Motor neuron (in vitro differentiated cells): ENCODE measurements at places on chromosomes 12 and 14. TPM values are rescaled to one million over a fixed set of nuclear protein-coding genes. Genes with fewer than 3 reads are reported as not detected.
A peak's percentile ranks its signal among the peaks of the same experiment; 100 is the strongest.

DNA sequence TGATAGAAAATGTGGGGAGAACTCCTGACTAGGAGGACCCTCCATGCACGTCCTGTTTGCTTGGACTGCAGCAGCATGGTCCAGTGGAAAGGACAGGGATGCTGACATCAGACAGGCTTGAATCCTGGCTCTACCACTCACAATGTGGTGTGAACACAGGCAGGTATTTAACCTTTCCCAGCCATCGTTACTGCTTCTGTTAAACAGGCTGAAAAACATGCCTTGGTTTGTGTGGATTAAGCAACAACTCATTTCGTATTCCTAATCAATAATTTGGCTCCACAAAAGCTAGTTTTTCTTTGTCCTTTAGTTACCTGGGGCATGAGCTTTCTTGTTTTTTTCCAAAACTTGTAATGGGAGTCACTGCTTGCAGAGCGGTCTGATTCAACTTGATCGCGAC lies 41.0 kb downstream of the APPL2 start:
- no peak for ATAC-seq

- ATAC-seq, result no peak
These were observed 423 bp downstream of the ALDH6A1 start for GRCh38 chr14:74083784-74084276.

DNA sequence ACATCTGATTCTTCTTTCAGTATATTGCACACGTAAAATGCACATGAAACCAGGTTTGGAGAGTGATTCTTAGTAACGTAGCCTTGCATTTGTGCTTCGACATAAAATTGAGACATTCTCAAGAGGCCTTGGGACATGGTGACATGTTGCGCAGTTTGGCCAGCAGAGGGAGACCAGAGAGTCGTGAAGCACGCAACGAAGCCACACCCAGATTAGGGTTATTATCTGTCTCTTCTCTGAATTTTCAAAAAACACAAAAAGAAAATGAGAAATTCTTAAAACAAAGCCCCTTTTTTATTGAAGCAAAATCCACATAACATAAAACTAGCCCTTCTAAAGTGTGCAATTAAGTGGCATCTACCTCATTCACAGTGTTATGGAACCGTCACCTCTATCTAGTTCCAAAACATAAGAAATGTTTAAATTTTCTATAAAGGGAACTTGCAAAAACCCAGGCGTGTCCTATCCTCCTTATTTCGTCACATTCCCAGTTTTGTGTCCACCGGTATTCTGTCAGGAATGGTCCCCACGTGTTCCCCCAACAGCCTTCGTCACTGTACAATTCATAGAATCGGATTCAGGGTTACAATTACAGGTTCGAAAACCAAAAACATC lies 108.8 kb upstream of the ATF7IP start:
- ATAC-seq, result no peak

DNA sequence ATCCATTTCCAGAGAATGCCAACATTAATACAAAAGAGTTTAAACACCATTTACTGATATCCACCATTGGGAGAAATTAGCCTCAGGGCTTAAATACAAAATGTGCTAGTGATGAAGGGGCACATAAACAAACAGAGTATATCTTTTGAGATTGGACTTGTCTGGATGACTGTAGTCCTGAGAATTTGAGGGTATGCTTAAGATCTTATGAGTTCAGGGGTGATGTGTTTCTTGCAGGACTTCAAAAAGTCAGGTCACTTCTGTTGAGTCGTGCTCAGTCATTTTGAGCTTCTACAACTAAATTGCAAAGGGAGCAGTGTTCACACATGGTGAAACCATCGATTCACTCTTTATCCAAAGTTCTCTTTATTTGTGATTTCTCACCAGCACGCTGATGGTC lies 425.7 kb downstream of the ATP23 start:
- no peak for ATAC-seq

DNA sequence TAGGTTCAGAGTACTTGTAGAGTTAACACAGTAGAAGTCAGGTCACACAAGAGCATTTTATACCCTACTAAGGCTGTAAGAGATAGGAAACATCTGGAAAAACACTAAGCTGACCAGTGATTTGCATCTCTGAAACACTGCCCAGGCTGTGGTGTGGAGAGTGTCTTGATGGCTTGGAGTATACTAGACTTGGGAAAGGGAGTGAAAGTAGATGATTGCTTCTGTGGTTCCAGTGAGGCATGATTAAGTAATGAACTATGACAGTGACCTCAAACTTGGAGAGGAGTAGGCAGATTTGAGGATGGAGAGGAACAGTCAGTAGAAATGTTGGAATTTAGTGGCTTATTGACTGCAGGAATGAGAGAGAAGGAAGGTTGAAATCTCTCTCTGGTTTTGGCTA lies 201.2 kb downstream of the FLRT2 start:
- ATAC-seq, result no peak

- ATAC-seq, result no peak
These were observed 4.6 kb upstream of the RPL6 start for GRCh38 chr12:112413855-112414625.

GRCh38 chr14:78253986-78254385 lies 83.8 kb downstream of the NRXN3 start:
- no peak for ATAC-seq

DNA sequence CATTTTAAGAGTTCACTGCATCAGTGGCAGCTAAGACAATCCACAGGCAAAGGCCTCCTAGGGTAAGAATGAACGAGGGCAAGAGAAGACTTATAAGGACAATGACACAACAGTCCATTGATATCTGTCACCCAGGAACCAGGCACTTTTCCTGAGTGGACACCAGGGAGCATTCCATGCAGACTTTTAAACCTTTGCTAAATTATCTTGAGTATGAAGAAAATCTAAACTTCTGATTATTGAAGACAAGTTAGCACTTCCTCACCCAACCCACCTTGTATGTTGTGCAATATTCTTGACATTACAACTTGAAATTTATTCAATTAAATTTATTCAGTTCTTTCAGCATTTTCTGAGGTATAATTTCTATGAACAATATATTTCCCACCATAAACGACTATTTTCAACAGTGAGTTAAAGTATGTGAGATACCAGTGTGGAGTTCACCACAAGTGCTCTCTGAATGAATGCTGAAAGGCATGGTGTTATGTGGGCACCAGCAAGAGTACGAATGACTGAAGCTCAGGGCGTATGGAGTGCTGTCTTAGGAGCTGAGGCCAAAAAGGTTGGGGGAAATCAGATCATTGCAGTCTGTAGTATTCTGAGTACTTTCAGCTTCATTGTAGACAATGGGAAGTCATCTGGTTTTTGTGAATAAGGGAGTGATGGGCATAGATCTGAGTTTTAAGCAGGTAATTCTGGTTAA lies 124.3 kb upstream of the LMNTD1 start:
- no peak for ATAC-seq

DNA sequence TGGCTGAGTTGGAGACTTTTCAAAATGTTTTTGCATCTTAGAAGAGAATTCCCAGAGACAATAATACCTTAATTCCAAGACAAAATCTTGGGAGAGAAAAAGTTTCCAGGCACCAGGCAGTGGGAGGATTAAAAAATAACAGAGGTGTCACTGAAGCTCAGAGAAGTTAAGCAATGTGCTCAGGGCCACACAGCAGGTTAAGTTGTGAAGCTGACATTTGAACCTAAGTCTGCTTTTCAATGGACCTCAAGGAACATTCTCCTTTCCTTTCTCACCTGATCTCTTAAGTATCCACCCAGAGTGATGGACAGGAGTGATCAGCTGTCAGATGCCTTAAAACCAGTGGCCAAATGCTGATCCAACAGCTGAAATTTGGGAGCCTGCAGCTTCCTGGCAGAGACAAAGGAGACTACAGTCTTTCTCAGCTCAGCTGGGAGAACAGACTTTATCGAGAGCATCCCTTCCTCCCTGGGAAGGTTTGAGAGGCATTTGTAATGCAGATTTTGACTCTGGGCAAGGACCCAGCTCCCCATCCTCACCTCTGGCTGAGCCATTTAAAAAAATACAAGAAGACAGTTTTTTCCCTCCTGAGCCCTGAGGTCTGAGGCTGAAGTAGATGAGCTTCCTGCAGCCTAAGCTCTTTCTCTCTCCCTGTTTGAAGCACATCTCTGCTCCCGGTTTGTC lies 174.9 kb upstream of the RPH3A start:
- ATAC-seq, result no peak

- peak; percentile 76 for ATAC-seq
These were observed 657.5 kb upstream of the TBX3 start for GRCh38 chr12:115341442-115341841.

GRCh38 chr14:105847400-105847799 lies 321.0 kb downstream of the TMEM121 start:
- no peak for ATAC-seq

- ATAC-seq, result no peak
These were observed 345.0 kb downstream of the CCDC91 start for GRCh38 chr12:28535216-28535615.

- ATAC-seq, result no peak
These were observed 77.7 kb downstream of the ETV6 start for GRCh38 chr12:11727133-11727664.

GRCh38 chr14:38103542-38104225 lies 104.0 kb upstream of the SSTR1 start:
- ATAC-seq, result no peak

GRCh38 chr12:118637767-118638370 lies 261.5 kb downstream of the SUDS3 start:
- no peak for ATAC-seq

- no peak for ATAC-seq
These were observed 206.4 kb downstream of the ERC1 start for GRCh38 chr12:1197264-1198018.

DNA sequence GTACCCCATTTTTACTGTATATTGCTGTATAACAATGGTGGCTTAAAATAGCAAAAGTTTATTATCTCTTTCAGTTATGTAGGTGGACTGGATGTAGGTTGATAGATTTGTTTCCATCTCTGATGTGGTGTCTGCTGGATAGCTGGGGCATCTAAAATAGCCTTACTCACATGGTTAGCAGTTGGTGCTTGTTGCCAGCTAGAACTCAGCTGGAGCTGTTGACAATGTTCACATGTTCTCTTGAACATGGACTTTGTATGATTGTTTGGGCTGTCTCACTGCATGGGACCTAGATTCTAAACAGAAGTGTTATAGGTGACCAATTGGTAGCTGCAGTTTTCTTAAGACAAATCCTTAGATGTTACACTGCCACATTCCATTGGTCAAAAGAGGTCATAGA lies 126.9 kb downstream of the GPHN start:
- ATAC-seq, result no peak

DNA sequence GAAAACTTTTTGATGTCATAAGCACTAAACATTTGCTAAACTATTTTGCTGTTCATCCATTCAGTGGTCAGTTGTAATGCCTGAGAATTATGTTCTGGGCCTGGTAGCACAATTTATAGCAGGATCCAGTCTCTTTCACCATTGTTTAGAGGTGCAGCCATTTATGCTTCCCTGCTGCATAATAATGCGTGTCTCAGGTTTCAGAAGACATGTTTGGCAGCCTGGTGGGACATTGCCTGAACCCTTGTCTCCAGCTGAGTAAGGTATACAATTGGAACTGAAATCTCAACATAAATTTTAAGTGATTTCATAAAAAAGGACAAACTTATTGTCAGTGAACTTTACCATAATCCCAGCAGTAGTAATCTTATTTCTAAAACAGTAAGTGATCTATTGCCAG lies 94.8 kb downstream of the POLR3B start:
- ATAC-seq, result no peak

DNA sequence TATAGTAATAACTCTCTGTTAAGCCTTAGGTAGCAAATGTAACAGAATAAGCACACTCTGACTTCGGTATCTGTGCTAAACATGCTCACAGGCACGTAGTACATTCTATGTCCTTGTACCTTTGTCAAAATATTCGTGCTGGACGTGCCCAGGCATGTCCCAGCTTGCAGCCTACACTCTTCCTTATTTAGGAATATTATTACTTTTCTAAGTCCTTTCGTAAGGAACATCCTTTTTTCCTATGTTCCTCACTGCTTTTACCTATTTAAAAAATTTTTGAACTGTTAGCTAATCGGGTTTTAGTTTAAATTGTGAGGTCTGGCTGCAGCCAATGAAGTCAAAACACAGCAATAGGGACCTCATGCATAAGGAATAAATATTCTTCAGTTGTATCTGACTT lies 24.1 kb upstream of the UBC start:
- no peak for ATAC-seq

Gene IRF2BPL
- total RNA-seq, result 67.7 and 68.1 TPM in 2 replicates

Gene USP44
- 10.1 and 11.6 TPM in 2 replicates for total RNA-seq

Gene C12orf60
- 4.5 and 5.6 TPM in 2 replicates for total RNA-seq

Gene SYT1
- total RNA-seq, result 0.38 TPM in 1 of 2 replicates, not detected in the other

Gene DPF3
- total RNA-seq, result 5.5 and 12.1 TPM in 2 replicates

Gene KCNC2
- 1.5 and 2.3 TPM in 2 replicates for total RNA-seq

Gene TMEM179
- total RNA-seq, result 0.48 and 0.87 TPM in 2 replicates
